ENCODE measurements at places on chromosomes 6 and 20.

GRCh38 chr6:143940011-143940597, 68.0 kb downstream of the PLAGL1 start:
- no peaks in the 10 kb centered on the region for H3K27me3 ChIP-seq
- H3K4me1 ChIP-seq = no peaks in the 10 kb centered on the region
- DNase-seq = no peak
- H3K36me3 ChIP-seq = no peaks in the 10 kb centered on the region
- no peak overlapping the region for H3K27ac ChIP-seq

- DNase-seq = no peak
- H3K27me3 ChIP-seq = no peaks in the 10 kb centered on the region
- H3K27ac ChIP-seq = no peak overlapping the region
- no peak overlapping the region for H3K4me3 ChIP-seq
- no peaks in the 10 kb centered on the region for H3K4me1 ChIP-seq
- H3K36me3 ChIP-seq = no peaks in the 10 kb centered on the region
Measured at GRCh38 chr6:20319520-20320357, 81.9 kb upstream of the E2F3 start.

GRCh38 chr6:20197251-20197650, 15.0 kb downstream of the MBOAT1 start:
- H3K4me3 ChIP-seq = no peak overlapping the region
- H3K36me3 ChIP-seq = no peaks in the 10 kb centered on the region
- peaks cover 31% of the 10 kb centered on the region for H3K4me1 ChIP-seq
- no peak overlapping the region for H3K27ac ChIP-seq

GRCh38 chr6:39296745-39297640, 17.2 kb downstream of the KCNK17 start:
- no peak overlapping the region for H3K27ac ChIP-seq
- DNase-seq = peak; percentile 41

Data from heart right ventricle (tissue), 16 donors.